ENCODE measurements at places on chromosomes 12 and 14.

DNA sequence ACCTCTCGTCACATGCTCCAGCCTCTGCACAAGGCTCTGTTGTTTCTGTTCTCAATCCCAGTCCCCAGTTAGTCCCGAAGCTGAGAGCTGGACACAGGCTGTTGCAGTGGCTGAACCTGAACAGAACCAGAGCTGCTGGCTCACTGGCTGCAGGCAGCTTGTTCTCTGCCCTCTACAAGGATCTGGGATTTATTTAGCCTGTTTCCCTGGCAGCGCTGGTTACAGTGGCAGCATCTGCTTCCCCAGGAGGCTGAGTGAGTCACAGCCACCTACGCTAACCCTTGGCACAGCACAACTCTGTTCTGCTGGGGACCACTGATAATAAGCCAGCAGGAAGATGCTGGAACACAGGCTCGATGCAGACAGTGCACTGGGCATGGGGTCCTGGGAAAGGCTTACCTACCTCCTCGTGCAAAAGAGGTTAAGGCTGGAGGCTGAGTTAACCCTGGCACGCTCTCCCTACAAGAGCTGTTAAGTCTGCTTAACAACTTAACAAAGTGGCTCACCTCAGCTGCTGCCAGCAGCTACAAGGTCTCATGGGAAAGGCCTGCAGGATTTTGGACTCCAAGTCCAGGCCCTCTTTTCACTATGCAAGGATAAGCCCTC is 299.6 kb downstream of the PCNX1 start:
- DNase-seq: no peak

DNA sequence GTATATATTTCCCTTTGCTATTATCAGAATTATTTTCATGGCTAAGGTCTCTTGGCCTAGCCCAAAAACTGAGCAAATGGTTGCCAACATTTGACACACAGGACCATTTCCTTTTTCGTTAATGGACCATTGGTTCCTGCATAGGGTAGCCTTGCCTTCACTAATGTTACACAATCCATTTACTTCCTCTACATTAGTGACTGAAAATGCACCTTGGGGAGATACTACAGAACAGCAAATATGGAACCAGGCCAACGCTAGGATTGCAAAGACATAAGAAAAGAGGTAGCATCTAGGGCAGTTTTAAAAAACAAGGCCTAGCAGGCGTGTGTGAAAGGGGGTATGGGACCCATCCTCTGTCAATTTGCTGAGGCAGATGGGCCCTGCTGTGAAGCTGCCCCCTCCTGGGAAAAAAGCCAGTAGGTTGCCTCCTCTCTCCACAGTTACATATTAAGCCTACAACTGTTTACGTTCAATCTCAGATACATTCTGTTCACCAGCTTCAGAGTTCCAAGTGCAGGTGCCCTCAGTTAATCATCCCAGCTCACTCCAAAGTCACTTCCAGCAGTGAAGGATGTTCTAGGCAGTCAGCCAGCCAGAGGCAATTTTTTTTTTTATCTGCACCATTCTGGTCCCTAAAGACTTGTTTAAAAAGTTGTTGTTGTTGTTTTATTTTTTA is 15.0 kb downstream of the AQP6 start:
- DNase-seq: no peak

- DNase-seq: no peak
These were observed 82.7 kb downstream of the C14orf132 start for GRCh38 chr14:96121660-96122395.

DNA sequence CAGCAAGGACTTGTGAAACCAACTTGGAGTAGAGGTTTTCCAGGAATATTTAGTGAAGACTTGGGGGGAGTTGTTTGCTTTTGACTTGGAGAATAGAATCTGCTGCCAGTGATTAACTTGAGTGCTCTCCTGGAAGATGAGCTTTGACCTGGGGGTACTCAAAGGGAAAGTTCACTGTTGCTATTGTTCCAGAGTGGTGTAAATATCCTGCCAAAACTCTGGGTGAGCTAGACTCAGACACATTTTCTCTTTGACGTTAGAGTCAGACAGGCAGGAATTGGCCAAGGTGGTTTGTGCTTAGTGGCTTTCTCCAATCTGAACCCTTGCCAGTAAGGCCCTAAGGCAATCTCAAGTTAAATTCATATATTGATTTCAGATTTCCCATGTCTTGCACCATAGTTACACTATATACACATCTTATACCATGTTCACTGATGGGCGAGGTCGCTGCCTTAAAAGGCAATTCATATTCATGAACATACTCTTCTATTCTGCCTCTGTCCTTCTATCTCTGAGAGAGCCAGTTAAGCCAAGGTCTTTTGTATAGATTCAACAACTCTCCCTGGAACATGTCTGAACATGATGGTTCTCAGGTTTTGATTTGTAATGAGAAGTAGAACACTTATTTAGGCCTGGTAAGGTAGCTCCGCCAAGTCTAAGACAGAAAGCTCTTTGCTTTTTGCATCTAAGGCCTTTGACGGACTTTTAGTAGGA is 204.6 kb upstream of the SLC38A2 start:
- no peak for DNase-seq

DNA sequence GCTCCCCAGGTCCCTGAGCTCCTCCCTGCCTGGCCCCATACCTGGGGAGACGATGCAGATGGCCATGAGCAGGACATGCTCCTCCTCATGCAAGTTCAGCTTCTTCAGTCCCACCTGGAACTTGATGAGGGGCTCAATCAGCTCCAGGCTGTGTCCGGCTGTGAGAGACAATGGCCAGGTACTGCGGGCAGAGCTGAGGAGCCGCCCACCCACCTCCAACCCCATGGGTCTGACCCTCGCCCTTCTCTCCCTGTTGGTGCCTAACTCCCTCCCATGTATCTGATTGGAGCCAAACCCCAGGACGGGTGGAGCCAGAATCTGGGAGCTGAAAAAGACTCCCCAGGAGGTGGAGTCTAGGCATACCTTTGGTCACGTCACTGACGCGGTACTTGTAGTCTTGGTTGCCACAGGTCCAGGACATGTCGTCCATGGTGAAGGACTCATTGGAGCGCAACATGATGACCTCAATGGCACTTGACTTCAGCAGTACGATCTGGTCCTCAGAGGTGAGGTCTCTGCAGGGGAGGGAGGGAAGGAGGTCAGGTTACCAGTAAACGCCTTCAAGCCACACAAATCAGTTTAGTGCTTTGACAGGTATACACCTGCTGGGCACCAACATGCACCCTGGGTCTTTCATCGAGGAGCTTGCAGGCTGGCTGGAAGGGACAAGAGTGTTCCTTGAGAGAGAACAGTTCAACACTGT is 26.7 kb upstream of the HDAC7 start:
- DNase-seq: no peak

DNA sequence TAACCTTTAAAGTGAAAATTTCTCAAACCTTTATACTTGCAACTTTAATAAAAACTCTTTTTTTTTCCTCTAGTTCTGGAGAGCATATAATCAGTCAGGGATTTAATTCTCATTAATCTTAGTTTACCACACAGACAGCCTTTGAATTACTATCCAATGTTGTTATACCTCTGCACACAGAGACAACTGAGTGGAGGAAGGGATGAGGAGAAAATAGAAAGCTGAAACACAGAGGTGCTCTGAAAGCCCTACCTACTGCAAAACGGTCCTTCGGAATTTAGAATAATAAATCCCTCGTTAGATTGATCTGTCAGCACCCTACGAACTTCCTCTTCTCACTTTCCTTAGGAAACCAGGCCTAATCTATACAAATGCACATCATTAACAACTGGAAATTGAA is 122.1 kb downstream of the STXBP6 start:
- no peak for DNase-seq

DNA sequence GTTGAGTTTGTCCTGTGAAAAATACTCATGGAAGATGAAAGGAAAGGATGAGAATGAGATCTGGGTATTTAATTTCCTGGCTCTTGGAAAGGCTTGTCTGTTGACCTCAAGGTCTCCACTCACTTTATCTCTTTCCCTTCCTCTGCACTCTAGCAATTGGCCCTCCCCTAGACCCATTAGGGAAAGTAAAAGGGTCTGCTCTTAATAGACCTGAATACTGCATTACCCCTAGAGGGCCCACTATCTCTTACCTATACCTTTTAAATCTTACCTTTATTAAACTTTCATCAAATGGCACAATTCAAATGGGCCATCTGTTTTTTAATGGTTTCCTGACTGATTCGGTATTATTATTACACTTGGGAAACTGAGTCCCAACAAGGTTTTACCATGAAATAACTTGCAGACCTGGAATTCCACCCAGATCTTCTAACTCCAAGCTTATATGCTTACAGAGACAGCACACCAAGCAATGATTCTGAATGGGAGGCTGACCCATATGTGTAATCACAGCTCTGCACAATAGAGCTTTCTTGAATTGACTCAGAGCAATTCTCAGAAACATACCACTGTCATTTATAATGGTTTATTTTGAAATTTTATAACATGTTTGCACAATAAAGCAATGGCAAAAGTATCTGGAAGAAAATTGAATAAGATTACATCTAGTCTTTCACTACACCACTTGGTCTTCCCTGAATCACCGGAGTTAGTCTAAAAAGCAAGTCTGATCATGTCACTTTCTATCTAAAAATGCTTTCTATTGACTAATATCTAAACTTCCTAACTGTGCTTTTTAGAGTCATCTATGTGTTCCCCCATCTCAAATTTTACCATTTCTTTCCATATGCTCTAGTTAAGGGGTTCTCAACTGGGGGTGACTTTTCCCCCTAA is 618.5 kb downstream of the NRXN3 start:
- DNase-seq: no peak

GRCh38 chr14:105012171-105012985 is 8.5 kb downstream of the CDCA4 start:
- DNase-seq: no peak

DNA sequence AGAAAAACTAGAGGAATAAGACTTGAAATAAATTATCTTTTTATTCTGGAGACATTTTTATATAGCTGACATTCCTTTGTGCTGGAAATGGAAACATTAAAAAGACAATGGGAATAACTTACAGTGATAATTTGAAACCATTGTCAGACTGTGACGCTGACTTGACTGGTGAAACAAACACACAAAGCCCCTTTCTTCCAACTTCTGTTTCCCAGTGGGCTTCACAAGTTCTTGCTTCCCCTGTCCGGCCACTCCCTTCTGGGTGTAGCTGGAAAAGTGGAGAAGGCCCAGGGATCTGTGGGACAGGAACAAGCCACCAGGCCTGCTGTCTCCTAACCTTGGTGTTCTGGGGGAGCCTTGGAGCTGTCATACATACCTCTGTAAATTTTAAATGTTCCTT is 58.8 kb downstream of the PELI2 start:
- DNase-seq: no peak

GRCh38 chr14:52494444-52494843 is 57.9 kb downstream of the TXNDC16 start:
- no peak for DNase-seq

DNA sequence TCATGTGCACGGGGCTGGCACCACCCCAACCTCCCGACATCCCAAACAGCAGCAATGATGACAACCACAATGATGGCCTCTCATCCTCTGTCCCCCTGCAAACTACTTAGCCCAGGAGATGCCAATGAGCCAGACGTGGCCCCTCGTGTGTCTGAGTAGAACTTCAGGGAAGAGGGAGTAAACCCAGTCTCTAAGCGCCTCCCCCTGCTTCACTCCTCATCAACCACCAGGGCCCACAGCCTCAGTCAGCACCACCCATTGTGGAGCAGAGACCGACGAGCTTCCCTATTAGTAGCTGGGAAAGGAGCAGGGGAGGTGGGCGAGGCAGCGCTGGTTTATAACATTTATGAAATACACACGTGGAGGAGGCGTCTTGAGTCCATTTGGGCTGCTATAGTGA is 182.7 kb upstream of the SFSWAP start:
- DNase-seq: no peak

DNA sequence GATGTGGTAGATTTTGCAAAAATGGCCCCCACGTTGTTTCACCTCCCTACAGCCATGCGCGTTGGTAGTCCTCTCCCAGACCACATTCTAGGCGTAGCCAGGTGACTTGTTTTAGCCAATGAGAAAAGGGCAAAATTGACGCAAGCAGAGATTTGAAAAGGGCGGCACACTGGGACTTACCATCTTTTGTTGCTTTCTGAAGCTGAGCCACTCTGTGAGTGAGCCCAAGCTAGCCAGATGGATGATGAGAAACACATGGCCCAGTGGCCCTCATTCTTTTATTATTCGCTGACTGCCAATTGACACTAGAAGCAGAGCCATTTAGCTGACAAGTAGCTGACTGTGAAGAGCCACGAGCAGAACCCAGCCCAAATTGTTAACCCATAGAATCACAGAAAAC is 142.0 kb upstream of the GZMB start:
- no peak for DNase-seq

DNA sequence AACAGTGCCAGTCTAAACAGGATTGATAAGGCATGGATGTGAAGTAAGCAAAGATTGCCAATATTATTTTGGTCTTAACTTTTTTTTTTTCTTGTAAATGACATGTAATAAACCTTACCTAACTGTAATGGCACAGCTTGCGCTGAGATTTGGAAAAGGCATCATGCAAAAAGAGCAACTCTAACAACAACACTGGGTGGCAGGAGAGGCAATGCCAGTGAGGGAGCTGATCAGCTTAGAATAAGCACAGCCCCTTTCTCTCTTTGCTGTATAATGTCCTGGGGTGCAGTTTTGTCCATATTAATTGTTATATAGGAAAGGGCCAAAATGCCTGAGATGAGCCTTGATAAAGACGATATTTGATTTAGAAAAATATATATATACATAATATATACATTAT is 1589.7 kb upstream of the FLRT2 start:
- no peak for DNase-seq

DNA sequence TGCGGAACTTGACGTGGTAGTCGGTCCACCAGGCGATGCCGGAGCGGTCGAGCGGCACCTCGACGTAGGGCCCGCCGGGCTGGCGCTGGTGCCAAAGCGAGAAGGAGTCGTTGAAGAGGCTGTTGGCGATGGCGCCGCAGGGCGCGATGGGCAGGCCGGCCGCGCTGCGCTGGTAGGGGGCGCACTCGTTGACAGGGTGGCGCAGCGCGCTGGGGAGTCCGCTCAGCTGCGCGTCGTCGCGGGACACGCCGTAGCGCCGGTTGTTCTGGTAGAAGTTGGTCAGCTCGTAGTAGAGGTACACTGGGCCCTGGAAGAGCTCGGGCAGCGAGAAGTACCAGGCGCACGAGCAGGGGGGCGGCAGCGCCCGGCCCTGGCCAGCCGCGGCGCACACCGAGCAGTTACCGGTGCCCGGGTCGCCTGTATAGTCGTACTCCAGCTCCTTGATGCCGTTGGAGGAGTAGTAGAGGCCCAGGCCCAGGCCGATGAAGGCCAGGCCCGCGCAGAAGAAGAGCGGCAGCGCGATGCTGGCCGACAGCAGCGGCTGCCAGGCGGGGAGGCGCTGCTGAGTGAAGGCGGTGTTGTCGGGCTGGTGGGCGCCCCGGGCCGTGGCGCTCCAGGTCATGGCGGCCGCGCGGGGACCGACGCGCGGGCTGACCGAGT is 482 bp downstream of the TMEM30B start:
- no peak for DNase-seq

GRCh38 chr12:12081836-12082497 is 11.2 kb downstream of the BCL2L14 start:
- DNase-seq: peak; percentile 19

DNA sequence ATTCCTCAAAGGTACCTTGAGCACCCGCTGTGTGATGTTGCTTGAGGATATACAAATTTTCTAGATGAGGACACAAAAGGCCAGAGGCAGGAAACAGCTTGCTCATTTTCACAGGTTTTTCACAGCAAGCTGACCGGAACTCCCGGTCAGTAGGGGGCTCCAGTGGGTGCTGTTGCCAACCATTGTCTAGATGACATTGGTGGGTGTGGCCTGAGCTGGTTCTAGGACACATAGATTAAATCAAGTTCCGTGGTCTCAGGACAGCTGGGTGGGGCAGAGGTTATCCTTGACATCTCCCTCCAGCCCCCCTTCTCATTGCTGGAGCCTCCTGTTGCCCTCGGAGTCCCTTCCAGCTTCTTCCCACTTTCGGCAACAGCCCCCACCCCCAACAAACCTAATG is 153.6 kb upstream of the FKBP4 start:
- no peak for DNase-seq

GRCh38 chr12:127381043-127381668 is 885.8 kb upstream of the TMEM132C start:
- no peak for DNase-seq

Measured in fibroblast of skin of left biceps (primary cell).